CD4-positive, CD25-positive, alpha-beta regulatory T cell (primary cell): ENCODE measurements at places on chromosomes 4 and X.
A peak's percentile ranks its signal among the peaks of the same experiment; 100 is the strongest.

GRCh38 chr4:57193209-57193810, 83.1 kb upstream of the IGFBP7 start:
- H3K4me1 ChIP-seq: no peaks in the 10 kb centered on the region
- no peaks in the 10 kb centered on the region for H3K27me3 ChIP-seq
- H3K36me3 ChIP-seq: no peaks in the 10 kb centered on the region
- no peak overlapping the region for H3K4me3 ChIP-seq
- no peak for DNase-seq

DNA sequence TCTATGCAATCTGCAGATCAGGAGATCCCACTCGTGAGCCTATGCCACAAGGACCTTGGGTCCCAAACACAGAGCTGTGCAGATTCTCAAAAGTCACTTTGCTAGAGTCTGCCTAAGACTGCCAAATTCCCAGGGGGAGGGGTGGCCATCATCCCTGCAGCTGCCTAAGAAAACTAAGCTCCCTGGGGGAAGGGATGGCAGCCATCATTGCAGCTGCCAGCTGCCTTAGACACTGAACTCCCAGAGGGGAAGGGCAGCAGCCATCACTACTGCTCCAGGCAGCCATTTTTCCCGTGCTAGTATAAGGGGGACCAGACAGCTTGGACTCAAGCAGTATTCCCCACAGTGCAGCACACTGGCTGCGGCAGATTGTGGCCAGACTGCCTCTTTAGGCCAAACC, 156.9 kb downstream of the NKX6-1 start:
- no peaks in the 10 kb centered on the region for H3K4me1 ChIP-seq
- H3K36me3 ChIP-seq: no peaks in the 10 kb centered on the region
- H3K27me3 ChIP-seq: no peaks in the 10 kb centered on the region
- DNase-seq: no peak

DNA sequence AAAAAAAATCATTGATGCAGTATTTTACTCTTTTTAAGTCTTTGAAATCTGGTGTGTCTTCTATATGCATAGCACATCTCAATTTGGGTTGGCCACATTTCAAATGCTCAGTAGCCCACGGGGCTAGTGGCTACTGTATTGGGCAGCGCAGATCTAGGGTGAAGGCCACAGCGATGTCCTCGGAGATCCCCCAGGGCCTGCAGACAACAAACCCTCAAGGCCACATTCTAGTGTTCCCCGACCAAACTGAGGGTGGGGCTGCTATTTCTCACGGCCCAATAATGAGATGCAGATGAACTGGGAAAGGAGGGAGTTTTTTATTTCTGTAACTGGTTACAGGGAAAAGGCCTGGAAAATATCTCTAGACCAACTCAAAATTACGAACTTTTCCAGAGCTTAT, 23.6 kb downstream of the NYX start:
- no peaks in the 10 kb centered on the region for H3K4me1 ChIP-seq
- no peak overlapping the region for H3K4me3 ChIP-seq
- H3K27ac ChIP-seq: no peak overlapping the region
- no peaks in the 10 kb centered on the region for H3K36me3 ChIP-seq
- no peak for DNase-seq
- H3K27me3 ChIP-seq: no peaks in the 10 kb centered on the region

GRCh38 chr4:55445921-55446577, 50.3 kb downstream of the TMEM165 start:
- H3K36me3 ChIP-seq: peaks cover 35% of the 10 kb centered on the region
- no peak for DNase-seq
- no peak overlapping the region for H3K27ac ChIP-seq
- peaks cover 11% of the 10 kb centered on the region for H3K4me1 ChIP-seq
- H3K4me3 ChIP-seq: no peak overlapping the region
- no peaks in the 10 kb centered on the region for H3K27me3 ChIP-seq

DNA sequence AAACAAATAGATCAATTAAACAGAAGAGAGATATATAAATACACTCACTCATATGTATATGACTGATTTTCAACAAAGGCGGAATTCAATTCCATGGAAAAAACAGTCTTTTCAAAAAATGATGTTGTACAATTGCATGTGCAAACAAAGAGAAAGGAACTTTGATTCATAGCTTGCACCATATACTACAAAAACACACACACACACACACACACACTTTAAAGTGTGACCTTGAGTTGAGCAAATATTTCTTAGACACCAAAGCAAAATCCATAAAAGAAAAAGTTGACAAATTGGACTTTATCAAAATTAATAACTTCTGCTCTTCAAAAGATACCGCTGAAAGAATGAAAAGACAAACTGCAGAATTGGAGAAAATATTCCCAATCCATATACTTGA, 168.8 kb downstream of the EVC2 start:
- no peaks in the 10 kb centered on the region for H3K4me1 ChIP-seq
- H3K27me3 ChIP-seq: no peaks in the 10 kb centered on the region
- no peak overlapping the region for H3K4me3 ChIP-seq
- no peak for DNase-seq
- no peak overlapping the region for H3K27ac ChIP-seq
- H3K36me3 ChIP-seq: no peaks in the 10 kb centered on the region

DNA sequence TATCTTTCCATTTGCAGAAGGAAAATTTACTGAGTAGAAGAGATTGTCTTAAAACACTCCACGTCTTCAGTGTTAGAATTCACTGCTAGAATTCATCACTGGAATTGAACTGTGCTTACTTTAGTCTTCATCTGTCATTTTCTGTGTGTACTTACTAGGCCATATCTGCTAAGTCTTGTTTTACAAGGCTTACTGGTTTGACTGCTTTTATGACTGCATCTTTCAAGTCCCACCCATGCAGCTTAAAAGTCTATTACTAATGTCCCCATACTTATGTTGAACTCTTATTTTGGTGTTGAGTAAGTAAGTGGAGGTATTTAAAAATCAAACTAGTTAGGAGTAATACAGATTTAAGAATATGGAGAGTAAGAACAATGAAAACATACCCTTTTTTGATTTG, 14.6 kb downstream of the CLCN3 start:
- H3K4me3 ChIP-seq: no peak overlapping the region
- H3K27ac ChIP-seq: no peak overlapping the region
- peaks cover 33% of the 10 kb centered on the region for H3K36me3 ChIP-seq
- no peaks in the 10 kb centered on the region for H3K27me3 ChIP-seq

DNA sequence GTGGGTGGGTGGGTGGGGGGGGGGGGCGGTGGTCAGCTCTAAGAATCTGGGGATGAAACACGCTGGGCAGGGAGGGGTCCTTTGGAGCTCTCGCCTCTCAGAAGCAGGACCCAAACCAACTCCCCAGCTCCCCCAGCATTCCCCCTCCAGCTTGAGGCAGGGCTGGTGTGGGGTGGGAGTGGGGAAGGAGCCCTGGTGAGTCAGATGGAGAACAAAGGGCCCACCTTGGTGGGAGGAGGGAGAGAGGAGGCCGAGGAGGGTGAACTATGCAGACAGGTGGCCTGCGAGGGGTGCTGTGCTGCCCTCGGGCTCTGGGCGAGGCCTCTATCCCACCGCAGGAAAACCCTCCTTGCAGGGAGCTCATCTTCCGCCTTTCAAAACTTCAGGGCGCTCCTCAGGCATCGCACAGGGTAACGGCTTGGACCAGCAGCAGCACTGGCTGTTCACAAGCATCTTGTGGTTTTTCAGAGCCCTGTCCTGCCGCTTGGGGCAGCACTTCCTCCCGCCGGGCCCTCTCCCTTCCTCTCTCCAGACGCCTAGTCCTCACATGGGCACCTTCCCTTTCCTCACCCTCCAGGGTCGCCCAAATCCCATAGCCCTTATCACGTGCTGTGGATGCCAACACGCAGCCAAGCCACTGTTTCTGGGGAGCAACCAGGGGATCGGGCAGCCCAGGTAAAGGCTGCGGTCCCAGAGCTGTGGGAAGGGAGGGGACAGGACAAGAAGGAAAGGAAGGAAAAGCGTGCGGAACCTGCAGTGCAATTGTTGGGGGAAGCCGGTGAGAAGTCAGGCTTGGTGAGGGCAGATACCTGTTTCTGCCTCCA, 34.0 kb upstream of the GRPEL1 start:
- H3K36me3 ChIP-seq: no peaks in the 10 kb centered on the region
- H3K4me1 ChIP-seq: peaks cover 21% of the 10 kb centered on the region
- no peaks in the 10 kb centered on the region for H3K27me3 ChIP-seq
- peak overlapping the region; percentile 67 for H3K4me3 ChIP-seq
- no peak overlapping the region for H3K27ac ChIP-seq

DNA sequence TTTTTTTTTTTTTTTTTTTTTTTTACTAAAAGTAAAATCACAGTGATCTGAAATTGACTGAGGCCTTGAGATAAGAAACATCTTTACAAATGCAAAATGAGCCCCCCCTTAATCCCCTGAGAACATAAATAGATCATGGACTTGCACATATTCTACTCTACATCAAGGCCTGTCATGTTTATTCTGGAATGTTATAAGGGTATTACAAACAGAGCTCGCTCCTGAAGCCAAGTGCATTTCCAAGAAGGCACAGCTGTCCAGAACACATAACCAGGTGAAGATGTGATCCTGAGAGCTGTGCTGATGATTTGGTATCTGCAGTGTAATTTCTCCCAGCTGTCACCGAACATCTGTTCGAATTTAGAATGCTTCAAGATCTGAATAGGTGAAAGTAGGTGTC, 384.5 kb downstream of the GPAT3 start:
- DNase-seq: no peak
- H3K4me3 ChIP-seq: no peak overlapping the region
- H3K4me1 ChIP-seq: no peaks in the 10 kb centered on the region
- no peaks in the 10 kb centered on the region for H3K27me3 ChIP-seq
